ENCODE measurements at places on chromosomes 2 and 18.

DNA sequence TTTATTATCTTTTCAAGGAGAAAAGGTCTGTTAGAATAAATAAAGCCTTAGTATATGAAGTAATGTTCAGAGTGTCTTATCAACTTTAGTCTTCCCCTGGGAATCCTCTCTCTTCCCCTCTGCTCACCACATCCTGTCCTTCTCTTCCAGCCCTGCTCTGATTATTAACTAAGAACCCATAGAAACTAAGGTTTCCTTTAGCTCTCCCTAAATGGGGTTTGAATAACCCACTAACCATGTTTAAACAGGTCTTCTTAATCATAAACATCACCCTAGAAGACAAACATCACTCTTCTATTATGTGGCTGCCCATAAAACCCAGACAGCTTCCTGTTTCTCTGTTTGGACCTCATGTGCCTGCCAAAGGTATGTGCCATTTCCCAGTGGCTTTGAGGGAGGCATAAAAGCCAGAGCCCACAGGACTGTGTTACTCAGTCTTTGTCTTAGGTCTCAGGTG, 50.1 kb downstream of the SLC14A1 start:
- no peak for DNase-seq

GRCh38 chr18:48142353-48142752, 211.9 kb upstream of the SMAD2 start:
- DNase-seq = no peak

DNA sequence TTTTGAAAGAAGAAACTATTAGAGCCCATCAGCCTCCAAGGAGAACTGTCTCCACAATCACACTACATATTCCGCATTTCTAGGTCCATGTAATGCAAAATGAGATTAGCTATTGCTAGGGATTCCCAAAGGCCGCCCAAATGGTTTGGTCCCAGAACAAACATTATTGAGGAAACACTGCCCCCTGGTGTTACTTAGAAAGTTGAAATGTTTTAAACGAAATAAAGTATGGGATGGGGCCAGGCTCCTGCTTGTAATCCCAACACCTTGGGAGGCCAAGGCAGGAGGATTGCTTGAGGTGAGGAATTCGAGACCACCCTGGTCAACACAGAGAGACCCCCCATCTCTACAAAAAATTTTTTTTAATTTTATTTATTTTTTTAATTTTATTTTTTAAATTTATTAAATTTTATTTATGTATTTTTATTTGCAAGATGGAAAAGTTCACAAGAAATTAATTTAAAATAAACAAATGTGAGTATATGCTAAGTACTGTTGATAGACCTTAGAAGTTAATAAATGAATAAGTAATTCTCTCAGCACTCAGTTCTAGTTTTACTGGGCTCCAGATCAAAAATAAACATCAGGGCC, 5.5 kb downstream of the NHEJ1 start:
- DNase-seq = peak; percentile 64

DNA sequence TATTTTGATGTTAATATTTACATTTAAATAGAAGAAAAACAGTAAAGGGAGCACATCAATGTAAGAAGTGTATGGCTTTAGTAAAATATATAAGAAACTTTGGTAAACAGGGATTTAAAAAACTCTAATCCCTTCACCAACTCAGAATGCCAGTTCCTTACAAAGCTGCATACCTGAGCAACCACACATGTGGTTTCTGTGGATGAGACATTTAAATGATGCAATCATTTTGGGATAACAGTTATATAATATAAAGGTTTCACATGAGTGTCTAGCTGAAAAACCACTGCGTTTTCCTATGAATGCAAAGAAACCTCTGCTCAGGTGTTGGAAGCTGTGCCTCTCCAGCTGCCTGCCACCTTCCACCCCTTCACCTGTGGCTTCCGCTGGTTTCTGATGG, 209.1 kb upstream of the REV1 start:
- no peak for DNase-seq

- DNase-seq = no peak
These were observed 206.3 kb downstream of the LTBP1 start for GRCh38 chr2:33153008-33153407.

DNA sequence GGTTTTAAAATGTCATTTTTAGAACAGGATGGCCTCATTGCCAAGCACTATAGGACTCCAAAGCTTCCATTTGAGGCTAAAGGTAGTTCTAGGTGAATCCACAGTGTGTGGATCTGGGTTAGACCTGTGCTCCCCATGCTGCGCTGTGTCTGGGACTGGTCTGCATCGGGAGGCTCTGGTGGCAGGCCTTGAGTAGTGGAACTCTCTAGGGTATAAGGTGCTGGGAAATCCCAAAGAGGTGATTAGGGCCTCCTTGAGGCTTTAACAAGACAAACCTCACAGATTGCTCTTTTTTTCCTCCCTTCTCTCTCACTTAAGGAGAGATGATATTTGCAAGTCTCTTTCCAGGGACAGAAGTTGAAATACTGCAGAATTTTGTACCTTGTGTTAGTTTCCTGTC, 9.3 kb downstream of the SEC11C start:
- no peak for DNase-seq

- DNase-seq = no peak
These were observed 10.9 kb upstream of the SGPP2 start for GRCh38 chr2:222413295-222413911.

DNA sequence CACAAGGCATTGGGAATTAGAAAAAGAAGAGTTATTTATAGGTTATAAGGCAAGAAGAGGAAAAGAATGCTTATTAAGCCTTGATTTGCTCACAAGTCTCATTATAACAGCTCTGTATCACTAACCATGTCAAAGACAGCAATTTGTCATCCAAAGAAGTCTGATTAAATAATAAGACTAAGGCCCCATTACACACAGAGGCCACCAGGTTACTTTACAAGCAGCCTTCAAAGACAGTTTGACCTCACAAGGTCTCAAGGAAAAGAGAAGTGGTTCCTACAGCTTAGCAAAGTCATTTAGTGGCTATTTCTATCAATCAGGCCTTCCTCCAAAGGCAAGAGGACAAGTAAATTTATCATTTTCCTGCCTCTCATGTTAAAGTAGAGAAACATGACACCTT, 188.5 kb downstream of the MBD2 start:
- no peak for DNase-seq

DNA sequence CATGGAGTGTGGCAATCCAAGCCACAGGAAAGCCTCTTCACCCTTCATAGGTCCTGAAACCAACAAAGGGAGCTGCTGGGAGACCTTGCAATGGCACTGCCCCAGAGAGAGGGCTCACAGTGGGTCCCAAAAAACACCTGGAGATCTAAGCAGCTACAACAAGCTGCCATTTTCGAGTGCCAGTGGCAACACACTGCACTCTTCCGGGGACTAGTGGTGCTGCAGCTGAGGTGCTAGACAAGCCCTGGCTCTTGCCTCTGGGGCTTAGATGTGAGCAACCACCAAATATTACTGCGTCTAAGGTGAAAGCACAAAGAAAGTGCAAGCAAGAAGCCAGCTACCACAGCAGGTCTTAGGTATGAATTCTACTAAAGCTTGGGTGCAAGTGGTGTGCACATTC, 192.9 kb downstream of the NOL4 start:
- DNase-seq = no peak

DNA sequence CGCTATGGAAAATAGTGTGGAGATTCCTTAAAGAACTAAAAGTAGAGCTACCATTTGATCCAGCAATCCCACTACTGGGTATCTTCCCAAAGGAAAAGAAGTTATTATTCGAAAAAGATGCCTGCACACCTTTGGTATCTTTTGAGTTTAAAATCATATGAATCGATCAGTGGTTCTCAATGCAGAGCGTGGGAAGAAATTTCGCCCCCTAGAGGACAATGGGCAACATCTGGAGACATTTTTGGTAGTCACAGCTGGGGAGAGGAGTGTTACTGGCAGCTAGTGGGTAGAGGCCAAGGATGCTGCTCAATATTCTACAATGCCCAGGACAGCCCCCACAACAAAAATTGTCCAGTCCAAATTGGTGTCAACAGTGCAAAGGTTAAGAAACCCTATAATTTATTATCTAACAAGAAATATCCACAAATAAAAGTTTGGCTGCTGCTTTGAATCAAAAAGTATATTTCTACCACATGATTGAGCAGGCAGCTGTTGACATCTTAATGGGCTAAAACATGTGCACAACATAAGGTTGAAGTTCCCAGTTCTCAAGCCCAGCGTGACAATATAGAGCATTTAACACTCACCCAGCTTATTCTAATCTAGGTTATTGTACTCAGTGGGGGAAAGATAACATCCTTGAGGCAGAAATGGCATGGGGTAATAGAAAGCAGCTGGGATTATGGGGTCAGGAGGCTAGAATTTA, 425.7 kb downstream of the LRATD1 start:
- no peak for DNase-seq

GRCh38 chr2:58350484-58350883, 109.4 kb upstream of the FANCL start:
- no peak for DNase-seq

DNA sequence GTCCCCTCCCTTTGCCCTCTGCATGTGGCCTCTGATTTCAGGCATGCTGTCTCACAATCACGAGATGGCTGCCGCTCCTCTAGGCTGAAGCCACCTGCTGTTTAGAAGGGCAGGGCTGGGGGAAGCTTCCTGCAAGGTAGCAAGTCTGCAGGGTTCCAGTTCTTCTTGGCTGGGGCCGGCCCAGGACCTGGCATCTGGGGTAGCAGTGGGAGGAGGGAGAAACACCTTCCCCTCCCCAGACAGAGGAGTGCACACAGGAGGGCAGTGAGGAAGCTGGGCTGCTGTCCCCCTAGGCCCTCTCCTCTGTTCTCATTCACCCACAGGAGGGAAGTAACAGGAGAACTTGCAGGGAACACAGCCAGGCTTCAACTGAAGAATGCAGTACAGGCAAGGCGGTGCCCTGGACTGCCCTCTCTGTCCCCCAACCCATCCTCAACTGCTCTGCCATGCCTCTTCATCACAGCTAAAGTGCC, 345.9 kb upstream of the HS6ST1 start:
- no peak for DNase-seq

DNA sequence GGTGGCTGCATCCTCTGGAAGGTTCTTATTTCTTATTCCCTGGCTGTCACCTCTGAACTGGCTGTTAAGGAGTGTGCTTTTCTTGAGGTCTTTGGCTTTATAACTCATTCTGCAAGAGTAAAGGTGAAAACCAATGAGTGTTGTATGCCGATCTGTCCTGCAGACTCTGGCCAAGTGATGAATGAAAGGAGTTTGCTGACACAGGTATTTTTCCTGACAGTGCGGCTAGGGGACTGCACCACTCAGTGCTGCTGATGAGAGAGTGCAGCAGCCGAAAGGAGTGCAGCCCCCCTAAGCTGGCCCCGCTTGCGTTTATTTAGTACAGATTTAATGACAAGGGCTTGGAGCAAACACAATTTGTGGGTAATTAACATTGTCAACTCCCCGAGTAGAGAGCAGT, 41.8 kb downstream of the RAB6D start:
- DNase-seq = no peak

DNA sequence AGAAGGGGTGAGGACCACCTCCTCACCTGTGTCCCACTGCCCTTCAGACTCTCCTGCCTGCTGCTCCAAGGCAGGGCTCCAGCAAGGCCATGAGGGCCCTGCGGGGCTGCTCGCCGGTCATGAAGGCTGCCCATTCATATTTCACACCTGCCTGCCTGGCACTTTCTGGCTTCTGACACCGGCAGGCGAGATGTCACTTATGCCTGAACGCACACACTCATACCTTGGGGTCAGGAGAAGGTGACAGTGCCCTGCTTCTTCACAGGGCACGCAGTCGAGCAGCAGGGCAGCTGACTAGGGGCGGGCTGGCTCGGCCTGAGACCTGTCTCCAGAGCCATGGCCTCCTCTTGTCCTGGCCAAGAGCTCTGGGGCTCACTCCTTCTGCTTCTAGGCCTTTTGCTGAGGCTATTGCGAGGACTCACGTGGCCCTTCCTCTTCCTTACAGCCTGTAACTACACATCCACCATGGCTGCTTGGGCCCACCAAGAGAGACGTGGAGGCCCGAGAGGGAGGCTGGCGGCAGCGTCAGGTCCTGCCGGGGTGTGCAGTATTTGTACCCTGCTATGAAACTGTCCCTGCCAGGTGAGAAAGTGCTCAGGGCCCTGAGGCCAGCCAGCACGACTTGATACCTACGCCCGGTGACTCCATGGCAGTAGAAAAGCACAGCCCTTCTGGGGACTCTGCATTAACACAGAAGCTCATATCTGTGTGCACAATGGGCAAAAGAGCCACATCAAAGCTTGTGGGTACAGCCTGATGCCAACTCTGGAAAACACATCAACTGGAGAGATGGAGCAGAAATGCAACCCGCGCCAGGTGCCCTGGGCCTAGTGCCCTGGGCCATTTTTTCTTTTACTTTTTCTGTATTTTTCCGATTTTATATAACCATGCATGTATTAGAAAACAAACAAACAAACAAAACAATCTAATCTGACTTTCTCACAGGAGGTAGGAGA, 30.6 kb downstream of the HS6ST1 start:
- DNase-seq = no peak

DNA sequence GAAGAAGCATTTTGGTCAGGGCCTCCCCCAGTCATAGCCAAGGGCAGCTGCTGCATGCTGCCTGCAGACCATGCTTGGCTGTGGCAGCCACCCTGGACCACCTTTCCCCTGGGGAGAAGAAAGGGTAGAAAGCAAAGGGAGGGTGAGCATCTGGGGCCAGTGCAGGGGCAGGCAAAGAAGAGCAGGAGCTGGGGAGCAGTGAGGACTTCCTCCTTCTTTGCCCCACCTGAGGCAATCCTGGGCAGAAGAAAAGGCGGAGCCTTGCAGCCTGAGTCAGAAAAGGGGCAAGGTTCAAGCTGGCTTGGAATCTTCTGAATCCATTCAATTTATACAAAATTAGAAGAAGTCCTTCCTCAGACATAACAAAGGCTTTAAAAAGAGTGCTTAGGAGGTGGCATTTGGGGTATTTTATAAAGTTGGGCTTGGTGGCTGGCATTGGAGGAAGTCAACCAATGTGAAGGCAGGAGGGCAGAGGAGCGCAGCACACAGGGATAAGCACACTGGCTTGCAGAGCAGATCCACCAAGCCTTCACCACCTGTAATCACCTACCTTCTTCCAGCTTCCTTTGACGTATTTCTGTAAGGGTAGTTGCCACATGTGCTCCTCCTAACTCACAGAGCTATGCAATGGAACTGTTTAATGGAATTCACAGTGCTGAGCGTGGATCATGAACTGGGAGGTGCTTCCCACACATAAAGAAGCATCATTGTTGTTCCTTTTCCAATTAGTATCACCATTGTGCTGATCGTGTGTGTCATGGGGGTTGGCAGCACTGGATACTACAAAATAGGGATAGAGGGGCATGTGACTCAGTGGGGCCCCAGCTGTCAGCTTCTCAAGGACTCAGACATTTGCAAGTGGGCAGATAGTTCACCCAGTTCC, 154.4 kb upstream of the EPAS1 start:
- DNase-seq = no peak

Data from A549 (cell line).